ENCODE measurements at places on chromosomes 6 and 20. TPM values are rescaled to one million over a fixed set of nuclear protein-coding genes. Genes with fewer than 3 reads are reported as not detected.

GRCh38 chr6:3391902-3392458 is 64.9 kb downstream of the SLC22A23 start:
- no peak for DNase-seq

DNA sequence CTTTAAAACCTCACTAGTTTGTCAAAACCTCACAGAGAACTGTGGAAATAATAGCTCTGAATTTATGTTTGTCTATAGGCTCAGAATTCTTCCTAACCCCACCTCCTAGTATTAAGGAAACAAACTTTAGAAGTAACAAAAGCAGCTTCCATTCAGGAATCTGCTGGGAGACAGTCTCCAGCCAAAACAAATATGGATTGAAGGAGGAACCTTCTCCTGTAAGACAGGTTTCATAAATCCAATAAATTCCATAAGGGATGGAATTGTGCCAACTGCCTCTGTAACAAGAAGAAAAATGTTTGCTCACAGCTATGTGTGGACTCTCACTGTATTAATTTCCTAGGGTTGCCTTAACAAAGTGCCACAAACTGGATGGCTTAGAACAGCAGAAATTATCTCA is 7.5 kb downstream of the SYCP2 start:
- DNase-seq = no peak

- no peak for DNase-seq
These were observed 709.6 kb upstream of the MARCKS start for GRCh38 chr6:113147544-113147943.

- peak; percentile 82 for DNase-seq
These were observed 60.8 kb downstream of the PRPH2 start for GRCh38 chr6:42661540-42662153.

GRCh38 chr6:44025226-44025625 is 102.0 kb downstream of the MRPL14 start:
- DNase-seq = no peak

- DNase-seq = no peak
These were observed 50.2 kb downstream of the HBS1L start for GRCh38 chr6:135004399-135004798.

GRCh38 chr20:49388744-49389143 is 93.7 kb downstream of the KCNB1 start:
- no peak for DNase-seq

- DNase-seq = no peak
These were observed 186.4 kb downstream of the TAF4 start for GRCh38 chr20:61879303-61879620.

DNA sequence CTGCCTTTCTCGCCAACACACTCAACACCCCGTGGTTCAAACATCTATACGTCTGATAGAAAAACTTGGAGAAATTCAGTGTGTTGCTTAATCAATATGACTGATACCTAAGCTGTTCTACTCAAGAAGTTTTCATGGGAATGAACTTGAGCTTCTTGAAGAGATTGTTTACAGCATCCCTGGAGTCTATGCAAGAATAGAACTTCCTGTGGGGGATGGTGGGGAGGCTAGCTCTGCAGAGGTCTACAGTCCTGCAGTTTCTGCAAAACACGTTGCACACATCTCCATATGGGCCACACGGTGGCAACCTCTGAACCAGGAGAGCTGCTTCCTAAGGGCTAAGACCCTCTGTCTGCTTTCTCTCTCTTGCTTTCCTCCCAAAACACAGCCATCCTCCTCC is 32.7 kb upstream of the FANCE start:
- no peak for DNase-seq

The TUBB1 gene
- total RNA-seq = 0.22 TPM

DNA sequence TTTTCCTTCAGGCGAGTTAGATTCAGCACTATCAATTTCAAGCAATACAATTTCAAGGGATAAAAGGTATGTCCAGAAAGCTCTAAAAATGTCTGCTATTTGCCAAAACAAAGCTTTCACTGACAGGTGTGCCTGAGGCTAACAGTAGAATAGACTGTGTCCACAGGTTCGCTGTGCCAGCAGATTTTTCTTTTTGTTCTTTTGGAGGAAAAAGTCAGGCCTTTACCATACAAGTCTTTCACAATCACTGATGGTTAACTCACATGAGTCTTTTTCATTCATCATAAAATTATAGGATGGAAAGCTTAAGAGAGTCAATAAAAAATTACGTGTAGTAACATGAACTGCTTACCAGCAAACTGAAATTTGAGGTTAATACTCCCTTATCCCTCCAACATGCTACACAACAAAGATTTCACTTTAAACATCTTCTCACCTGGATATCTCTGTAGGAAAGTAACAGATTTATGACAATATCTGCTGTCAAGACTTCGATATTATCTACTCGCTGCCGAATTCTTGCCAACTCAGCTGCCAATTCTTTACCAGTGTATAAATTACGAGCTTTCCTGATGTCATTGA is 95.4 kb downstream of the MAP3K5 start:
- DNase-seq = no peak

- peak; percentile 72 for DNase-seq
These were observed 14.5 kb upstream of the WFDC12 start for GRCh38 chr20:45138561-45139300.

- no peak for DNase-seq
These were observed 331.3 kb upstream of the DEFB112 start for GRCh38 chr6:50381099-50381415.

GRCh38 chr6:166005401-166005943 is 162.2 kb downstream of the TBXT start:
- DNase-seq = peak; percentile 82

- no peak for DNase-seq
These were observed 9.8 kb upstream of the MAPK13 start for GRCh38 chr6:36120539-36120938.

The SNRPB2 gene
- total RNA-seq = 28.5 TPM

The BMP2 gene
- 2.5 TPM for total RNA-seq

DNA sequence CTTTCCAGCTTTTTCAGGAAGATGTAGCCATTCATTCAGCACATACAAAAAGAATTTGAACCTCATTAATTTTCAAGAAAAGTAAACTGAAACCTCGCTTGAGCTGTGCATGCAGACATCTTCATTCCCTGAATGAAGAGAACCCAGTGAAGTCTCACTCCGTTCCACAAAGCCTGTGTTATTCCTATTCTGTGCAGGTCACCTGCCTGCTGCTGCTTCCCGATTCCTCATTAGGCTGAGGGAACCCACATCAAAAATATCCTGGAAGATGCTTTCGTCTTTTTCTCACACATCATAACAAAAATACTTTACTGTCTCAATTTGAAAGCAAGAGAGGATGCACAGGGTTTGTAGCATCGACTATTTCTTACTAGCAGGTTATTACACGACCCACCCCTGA is 40.1 kb downstream of the TRMT6 start:
- no peak for DNase-seq

GRCh38 chr6:156654919-156655918 is 122.0 kb upstream of the ARID1B start:
- no peak for DNase-seq

DNA sequence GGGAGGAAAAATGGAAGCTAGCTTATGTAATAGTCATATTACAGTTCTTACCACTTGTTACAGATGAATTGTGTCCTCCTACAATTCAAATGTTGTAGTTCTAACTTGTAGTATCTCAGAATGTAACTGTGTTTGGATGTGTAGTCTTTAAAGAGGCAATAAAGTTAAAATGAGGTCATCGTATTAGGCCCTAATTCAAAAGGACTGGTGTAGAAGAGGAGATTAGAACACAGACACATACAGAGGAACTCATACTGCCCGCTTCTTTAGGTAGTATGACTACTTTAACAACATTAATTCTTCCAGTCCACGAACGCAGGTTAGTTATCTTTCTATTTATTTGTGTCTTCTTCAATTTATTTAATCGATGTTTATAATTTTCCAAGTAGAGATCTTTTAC is 46.5 kb upstream of the TPD52L1 start:
- no peak for DNase-seq

GRCh38 chr6:158028421-158028820 is 46.8 kb downstream of the SYNJ2 start:
- DNase-seq = peak; percentile 41

DNA sequence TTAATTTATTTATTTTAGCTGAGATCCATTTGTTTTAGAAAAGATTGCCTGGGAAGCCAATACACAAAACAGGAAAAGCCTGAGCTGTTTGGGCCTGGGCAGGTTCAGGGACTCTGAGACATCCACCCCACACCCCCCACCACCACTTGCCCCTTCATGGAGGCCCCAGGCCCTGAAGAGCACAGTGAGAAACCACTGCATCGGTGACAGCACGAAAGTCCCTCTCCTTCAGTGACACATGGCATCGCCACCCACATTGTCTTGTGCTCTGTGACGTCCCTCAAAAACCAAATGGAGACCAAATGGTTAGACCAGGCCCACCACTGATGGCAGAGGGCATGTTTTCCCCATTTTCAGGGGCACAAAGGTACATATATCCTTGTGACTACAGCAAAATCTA is 106.4 kb downstream of the SYNDIG1 start:
- no peak for DNase-seq

DNA sequence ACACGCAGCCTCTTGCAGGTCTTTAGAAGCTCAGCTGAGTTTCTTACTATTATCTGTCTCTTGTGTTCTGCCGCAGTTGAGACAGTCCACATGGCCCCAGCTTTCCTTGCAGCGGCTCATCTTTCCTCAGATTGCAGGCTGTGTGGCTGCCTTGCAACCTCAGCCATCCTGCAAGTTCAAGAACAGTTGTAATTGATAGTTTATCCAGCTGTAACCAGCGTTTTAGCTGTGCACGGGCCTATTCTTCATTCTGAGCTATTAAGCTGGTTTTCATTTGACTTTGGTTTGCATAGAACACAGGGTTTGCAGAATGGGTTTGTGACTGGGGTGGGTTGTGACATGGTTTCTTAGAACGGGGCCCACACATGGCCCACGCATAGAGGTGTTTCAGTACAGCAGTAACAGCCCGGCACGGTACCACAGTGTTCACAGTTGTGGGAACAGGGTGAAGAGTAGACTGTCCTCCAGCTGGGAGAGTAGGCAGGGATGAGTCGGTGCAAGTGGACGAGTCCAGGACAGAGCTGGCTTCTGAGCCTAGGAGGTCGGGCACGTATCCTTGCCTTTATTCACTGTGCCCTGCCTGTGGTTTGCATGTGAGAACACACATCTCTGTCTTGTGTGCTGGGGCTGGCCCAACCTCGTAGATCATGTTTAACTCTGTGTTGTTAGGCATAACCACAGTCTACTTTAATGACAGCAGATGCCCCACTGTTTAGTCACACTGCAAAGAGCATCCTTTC is 89.2 kb downstream of the RPP40 start:
- DNase-seq = no peak

- DNase-seq = peak; percentile 62
These were observed 216.2 kb downstream of the NFATC2 start for GRCh38 chr20:51326201-51326819.

GRCh38 chr6:111800821-111801220 is 72.4 kb downstream of the FYN start:
- no peak for DNase-seq

The PDYN gene
- total RNA-seq = not detected

The PRND gene
- total RNA-seq = not detected

DNA sequence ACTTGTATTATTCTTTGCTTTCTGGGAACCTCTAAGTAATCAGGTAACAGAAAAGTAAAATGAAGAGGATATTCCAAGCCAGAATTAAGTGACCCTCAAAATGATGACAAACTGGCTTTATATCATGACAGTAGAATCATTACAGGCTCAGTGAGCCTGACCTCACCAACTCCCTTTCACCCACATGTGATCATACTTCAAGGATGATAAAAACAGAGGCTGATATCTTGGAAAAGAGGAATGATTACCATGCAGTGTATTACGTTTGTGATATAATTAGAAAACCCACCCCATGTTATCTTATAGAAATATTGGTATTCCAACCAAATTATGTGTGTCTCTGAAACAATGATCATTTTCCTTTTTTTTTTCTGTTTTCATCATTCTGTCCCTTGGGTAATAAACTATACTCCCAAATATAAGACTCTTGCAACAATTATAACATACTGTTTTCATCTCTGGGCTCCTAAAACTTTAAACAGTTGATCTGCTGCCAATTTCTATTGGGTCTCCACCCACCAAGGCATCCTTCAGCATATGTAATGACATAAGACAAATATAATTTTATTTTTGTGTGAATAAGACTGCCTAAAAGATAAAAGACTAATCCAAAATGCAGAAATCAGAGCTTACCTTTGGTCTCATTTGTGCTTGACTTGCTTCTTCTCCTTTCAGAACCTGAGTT is 115.7 kb downstream of the DST start:
- no peak for DNase-seq

The LBP gene
- total RNA-seq = not detected

- no peak for DNase-seq
These were observed 23.6 kb upstream of the NR2E1 start for GRCh38 chr6:108142240-108142639.

- no peak for DNase-seq
These were observed at the start of gene ROS1 for GRCh38 chr6:117425431-117426153. ROS1 (minus strand) TSS chr6:117425942; CDS start chr6:117425656, 286 bp downstream.

GRCh38 chr6:121430514-121431460 is 4.7 kb upstream of the GJA1 start:
- DNase-seq = no peak

The PSORS1C2 gene
- not detected for total RNA-seq

The KCNB1 gene
- total RNA-seq = 1.1 TPM

- no peak for DNase-seq
These were observed 86.0 kb upstream of the SALL4 start for GRCh38 chr20:51888291-51888690.

DNA sequence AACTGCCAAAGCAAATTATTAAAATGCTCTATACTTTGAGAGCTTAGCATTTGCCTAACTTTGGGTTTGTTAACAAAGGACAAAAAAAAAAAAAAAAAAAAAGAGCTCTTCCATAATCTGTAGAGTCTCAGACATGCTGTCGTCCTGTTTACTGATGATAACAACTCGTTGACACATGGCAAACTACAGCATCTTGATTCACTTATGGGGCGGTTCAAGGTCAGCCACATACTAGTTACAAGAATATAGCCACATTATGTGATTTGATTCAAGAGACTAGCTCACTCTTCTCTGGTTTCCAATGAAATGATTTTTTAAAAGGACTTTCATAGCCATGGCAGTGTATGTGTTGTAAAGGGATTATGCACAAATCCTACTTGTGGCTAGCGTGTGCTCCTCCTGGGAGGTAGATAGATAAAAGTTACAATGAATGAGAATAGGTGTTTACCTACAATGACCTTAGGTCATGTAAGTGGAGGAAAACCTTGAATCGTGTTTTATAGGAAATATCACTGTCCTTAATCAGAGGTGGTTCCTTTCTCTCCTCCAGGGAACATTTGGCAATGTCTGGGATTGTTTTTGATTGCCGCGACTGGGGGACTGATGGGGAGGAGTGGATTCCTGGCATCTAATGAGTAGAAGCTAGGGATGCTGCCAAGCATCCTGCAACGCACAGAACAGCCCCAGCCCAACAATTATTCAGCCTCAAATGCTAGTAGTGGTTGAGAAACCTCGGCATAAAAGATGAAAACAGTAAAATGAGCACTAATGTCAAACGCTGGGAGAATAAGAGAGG is 969.2 kb upstream of the SLC35B3 start:
- no peak for DNase-seq

- DNase-seq = no peak
These were observed 48.0 kb upstream of the BCAS1 start for GRCh38 chr20:54118220-54119001.

The KCNG1 gene
- total RNA-seq = 0.32 TPM

The OR2B6 gene
- not detected for total RNA-seq

GRCh38 chr6:7881765-7882500 is 28.7 kb downstream of the TXNDC5 start:
- DNase-seq = no peak

Measured in Right ventricle myocardium superior (tissue), 1 donor.